D721Med (cell line): ENCODE measurements at places on chromosomes 5 and 9.
A peak's percentile ranks its signal among the peaks of the same experiment; 100 is the strongest.

- no peak for DNase-seq
Measured at GRCh38 chr9:37452611-37453010, 12.6 kb downstream of the ZBTB5 start.

- DNase-seq: no peak
Measured at GRCh38 chr9:87382900-87383299, 114.8 kb upstream of the DAPK1 start.

DNA sequence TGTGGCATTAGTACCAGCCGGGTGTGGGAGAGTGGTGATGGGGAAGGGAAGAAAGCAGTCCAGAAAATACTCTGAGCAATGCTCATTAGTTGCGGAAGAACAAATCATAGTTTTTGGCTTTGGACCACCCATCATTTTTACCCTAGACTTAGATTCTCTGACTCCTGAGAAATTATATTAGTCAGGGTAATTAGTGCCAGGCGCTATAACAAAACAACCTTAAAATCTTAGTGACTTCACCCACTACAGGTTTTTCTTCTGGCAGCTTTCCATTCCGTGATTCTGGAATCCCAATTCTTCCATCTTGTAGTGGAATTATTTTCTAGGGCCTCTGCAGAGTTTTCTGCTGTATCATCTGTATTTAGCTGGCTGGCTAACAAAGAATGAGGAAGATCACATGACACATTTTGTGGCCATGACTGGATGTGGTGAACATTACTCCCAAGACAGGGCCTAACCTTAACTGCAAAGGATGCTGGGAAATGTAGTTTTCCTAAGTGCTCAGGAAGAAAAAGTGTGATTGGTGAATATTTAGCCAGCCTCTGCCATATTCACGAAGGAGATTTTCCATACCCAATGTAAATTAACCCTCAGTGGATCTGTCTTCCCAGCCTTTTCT is 373.0 kb upstream of the MEF2C start:
- DNase-seq: no peak

GRCh38 chr9:6184749-6185645 is 30.6 kb upstream of the IL33 start:
- no peak for DNase-seq

- DNase-seq: no peak
Measured at GRCh38 chr9:34956648-34957047, 1.4 kb upstream of the PHF24 start.

- DNase-seq: no peak
Measured at GRCh38 chr9:131237931-131238401, 38.3 kb downstream of the FAM78A start.

DNA sequence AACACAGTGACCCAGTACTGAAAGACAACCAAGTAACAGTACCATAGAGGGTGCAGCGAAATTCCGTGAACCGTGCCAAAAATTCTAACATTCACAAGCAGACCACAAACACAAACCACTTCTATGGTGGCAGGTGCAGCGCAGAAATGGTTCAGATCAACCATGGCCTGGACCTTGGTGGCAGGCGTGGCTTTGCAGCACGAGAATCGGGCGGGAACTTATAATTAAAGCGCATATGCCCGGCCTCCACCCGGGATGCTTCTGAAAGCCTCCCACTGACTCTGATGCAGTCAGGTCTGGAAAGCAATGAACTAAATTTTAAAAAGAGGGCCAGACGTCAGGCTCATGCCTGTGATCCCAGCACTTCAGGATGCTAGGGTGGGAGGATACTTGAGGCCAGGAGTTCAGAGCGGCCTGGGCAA is 68.0 kb upstream of the TBC1D9B start:
- DNase-seq: no peak

- no peak for DNase-seq
Measured at GRCh38 chr5:151707567-151707966, 20.9 kb upstream of the SPARC start.

DNA sequence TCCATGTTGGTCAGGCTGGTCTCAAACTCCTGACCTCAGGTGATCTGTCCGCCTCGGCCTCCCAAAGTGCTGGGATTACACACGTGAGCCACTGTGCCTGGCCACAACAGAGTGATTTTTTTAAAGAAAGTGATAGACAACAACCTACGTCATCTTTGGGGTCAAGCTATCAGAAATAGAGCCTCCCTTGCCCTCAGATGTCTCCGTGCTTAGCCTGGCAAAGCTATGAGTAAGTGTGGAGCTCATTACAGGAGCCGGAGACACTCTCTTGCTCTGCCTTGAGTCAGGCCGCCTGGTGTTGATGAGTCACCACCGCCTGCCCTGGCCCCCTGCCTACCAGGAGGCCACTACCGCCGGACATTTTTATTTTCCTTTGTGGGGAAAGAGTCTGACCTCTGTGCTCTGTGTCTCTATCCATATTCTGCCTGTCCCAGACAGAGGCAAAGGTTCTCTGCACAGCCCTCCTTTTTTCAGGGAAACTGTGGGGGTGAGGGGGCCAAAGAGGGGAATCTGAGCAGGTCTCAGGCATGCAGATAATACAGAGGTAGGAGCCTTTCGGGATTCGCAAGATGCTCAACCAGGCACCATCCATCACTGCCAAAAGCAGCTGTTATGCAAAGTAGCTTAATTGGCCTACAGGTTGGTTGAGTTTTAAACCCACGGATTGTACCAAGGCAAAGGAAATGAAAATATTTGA is 123.7 kb upstream of the CPEB4 start:
- DNase-seq: no peak

- DNase-seq: no peak
Measured at GRCh38 chr9:133822430-133823065, 84.4 kb upstream of the SARDH start.

GRCh38 chr5:77935506-77936364 is 159.6 kb upstream of the TBCA start:
- DNase-seq: no peak

GRCh38 chr5:106639488-106639887 is 1031.2 kb downstream of the EFNA5 start:
- no peak for DNase-seq

- DNase-seq: no peak
Measured at GRCh38 chr5:129461711-129462332, 1.7 kb downstream of the ADAMTS19 start.

DNA sequence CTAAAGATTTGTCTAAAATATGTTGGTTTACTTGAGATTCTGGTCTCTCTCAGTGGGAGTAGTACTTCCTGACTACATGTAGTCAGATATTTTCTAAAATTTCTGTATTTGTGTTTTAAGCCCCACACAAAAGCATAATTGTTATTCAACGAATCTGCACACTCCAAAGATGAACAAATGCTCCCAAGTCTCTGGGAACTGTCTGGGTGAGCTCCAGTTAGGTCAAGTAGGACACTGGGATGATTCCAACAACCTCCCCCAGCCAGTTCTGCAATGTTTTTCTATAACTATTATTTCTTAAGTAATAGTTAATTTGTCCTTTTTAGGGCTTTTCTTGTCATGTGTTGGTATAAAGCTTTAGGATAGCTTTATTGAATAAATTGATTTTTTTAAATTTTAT is 174.6 kb downstream of the FAM174A start:
- no peak for DNase-seq

- DNase-seq: no peak
Measured at GRCh38 chr9:84366683-84367082, 26.1 kb upstream of the SLC28A3 start.

GRCh38 chr5:159655757-159656409 is 260.4 kb upstream of the ADRA1B start:
- no peak for DNase-seq

GRCh38 chr9:131590907-131591844 is 45.9 kb downstream of the PRRT1B start:
- DNase-seq: peak; percentile 82

DNA sequence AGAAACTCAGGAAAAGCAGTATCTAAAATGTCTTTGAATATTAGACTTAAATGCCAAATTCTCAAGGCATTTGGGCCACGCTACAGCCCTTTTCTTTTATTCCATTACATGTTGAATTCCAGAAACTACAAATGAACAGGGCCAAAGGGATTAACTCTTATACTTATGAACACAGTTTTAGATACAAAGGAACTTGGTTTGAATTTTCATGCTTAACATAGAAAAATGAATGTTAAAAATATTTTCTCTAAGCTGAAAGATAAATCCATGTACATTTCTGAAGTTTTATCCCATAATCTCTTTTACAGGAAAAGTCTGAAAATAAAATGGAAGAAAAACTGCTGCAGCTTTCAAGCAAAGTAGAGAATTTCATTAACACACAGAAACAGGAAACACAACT is 56.8 kb downstream of the FAM81B start:
- DNase-seq: no peak

DNA sequence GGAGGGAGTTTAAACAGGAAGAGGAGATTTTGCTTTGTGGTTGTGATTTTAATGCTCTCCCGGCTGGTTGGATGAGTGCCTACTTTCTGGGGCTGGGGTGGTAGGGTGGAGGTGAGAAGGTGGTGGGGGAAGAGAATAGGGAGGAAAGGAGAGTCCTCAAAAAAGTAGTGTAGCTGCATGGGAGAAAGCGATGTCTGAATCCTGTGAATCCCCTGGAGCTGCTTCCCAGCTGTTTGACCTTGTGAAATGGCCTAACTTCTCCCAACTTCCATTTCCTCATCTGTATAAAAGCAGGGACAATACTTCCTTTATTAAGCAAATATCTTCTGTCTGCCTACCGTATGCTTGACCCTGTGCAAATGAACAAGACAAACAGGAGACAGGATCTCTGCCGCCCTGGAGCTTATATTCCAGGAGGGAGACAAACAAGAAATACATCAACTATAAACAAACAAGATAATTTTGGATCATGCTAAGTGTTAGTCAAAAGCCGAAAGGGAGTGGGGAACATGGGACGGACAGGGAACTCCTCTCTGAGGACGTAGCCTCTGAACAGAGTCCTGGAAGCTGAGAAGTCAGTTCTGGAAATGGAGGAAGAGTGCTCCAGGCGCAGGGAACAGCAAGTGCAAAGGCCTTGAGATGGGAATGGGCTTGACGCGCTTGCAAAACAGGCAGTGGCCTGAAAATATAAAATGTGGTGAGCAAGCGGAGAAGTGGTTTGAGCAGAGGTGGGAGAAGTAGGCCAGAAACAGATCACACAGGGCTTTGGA is 103.5 kb downstream of the SPRY4 start:
- no peak for DNase-seq

- DNase-seq: no peak
Measured at GRCh38 chr5:172668594-172669071, 27.6 kb downstream of the NEURL1B start.

DNA sequence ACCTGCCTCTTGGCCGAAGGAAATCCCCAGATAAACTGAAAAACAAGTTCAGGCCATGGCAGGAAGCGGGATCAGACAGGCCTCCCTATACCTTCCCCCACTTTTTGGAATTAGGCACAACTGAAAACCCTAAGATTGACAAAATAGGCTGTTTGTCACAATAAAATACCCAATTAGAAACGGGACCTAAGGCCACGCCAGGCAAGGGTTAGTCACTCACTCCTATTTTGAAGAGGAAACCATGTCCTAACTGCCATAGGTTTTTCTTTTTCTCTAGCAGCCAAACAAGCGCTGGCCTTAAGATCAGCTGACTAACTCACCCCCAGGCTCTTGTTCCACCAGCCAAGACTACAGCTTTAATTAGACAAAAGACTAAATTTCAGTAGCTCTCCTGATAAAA is 11.9 kb downstream of the FBP2 start:
- no peak for DNase-seq

GRCh38 chr5:98905857-98906688 is 22.7 kb downstream of the CHD1 start:
- no peak for DNase-seq

DNA sequence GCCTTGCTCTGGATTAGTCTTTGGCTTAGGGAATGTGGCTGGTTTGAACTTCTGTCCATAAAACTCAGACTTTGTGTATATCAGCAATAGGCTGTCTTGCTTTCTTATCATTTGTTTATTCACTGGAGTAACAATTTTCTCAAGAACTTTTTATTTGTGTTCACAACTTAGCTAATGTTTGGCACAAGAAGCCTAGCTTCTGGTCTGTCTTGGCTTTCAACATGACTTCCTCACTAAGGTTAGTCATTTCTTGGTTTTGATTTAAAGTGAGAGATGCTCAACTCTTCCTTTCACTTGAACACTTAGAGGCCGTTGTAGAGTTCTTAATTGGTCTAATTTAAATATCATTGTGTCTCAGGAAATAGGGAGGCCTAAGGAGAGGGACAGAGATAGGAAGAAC is 4.9 kb downstream of the FBXO38 start:
- DNase-seq: no peak

DNA sequence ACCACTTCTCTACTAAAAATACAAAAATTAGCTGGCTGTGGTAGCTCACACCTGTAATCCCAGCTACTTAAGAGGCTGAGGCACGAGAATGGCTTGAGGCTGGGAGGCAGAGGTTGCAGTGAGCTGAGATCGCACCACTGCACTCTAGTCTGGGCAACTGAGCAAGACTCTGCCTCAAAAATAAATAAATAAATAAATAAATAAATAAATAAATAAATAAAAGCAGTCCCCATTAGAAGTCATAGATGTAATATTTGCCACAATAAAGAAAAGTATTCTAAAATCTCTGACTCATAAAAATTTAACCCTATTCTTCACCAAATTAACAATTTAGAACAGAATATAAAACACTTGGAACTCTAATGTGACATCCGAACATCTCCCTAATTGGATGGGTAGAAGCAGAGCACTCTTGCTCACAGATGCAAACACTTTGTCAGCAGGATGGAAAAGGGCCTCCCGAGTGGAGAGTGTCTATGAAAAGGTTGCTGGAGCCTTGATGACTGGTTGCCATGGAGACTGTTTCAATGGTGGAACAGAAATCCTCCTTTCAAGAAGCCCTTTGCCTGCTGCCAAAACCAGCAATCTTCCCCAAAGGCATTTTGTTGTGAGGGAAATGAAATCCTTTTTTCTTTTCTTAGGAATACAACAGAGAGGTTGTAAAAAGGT is 38.9 kb upstream of the TRAF1 start:
- no peak for DNase-seq

DNA sequence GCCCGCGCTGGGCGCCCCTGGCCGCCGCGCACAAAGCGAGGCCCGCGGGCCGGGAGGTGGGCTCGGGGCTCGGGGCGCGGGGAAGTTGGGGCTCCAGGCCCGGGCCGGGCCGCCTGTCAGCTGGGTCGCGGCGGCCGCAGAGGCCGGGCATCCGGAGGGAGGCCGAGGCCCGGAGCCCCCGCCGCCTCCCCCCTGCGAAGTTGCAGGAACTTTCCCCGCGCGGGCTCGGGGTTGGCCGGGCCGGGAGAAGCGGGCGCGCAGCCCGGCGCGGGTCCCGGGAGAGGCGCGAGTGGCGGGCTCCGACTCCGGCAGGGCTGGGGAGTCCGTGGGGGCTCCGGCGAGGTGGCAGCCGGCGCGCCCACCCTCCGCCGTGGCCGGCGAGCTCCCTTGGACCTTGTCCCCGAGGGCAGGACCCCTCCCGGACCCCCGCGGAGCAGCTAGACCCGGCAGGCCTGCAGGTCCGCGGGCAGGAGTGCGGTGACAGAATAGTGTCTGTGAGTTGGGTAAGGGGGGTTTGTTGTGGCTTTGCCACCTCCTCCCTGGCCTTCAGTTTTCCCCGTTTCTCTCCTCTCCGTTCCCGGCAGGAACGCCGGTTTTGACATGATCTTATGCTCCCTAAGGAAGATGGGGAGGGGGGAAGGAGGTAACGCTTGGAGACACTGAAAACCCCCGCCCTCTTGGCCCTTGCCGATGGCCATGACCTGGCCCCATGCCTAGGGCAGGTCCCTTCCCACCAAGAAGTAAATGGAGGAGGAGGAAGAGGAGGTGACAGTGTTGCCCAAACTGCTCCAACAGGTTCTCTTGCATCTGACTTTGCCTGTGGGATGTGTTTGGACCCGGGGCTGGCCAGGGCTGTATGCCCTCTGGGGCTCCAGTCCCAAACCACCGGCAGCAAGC is 942 bp downstream of the PHF2 start:
- DNase-seq: no peak
